Non-pigmented ciliary epithelial cell (primary cell): ENCODE measurements at places on chromosomes 7 and 10.
A peak's percentile ranks its signal among the peaks of the same experiment; 100 is the strongest.

DNA sequence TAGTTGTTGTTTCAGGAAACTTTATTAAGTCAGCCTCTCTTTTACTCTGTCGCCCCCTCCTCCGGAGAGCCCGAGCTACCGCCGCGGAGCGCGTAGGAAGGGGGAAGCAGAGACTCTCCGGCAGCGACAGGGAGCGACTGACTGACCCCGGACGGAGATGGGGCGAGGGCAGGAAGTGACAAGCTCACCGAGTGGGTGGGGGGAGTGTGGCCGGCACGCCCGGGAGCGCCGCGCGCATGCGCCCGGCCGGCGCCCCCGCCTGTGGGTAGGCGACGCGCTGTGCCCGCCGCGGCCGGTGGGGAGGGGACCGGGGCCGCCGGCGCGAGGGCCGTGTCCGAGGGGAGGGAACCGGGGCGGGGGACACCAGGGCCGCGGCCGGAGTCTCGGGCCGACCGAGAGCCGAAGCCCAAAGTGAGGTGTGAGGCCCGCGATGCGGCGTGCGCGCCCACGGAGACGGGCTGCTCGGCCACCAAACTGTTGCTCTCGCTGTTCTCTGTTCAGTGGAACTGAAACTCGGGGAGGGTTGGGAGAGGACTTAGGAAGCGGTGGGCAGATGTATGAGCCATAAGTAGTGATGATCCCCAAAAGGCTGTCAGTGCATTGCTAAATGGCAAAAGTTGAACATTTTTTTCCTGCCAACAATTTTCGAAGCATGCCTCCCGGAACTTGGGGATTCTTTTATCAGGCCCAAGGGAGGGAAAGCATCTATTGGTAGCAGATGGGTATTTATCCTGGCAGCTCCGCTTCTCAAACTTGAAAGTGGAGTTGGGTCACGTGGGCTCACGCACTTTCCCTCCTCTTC, at the start of gene ZNF800:
Gene ZNF800 (minus strand): TSS at position 143 of the 802 bp plus-strand sequence. CDS start 1,151 bp downstream, outside the sequence.
- DNase-seq = no peak

DNA sequence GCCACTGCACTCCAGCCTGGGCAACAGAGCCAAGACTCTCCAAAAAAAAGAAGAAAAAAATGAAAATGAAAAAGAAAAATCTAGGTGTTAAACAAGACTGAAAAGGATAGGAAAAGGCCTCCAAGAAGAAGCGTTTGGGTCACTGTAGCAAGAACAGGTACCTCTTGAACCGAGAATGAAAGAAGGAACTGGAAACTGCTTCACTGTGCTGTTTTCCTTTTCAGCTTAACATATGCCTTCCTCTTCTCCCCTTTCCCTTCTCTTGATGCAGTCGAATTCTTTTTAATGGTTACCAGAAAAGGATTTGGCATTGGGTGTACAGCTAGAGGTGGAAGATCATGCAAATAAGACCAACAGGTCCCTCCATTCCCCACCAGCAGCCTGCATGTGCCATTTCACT, 28.1 kb downstream of the LRRC4 start:
- no peak for DNase-seq

GRCh38 chr7:130935564-130936157, 201.7 kb upstream of the KLF14 start:
- no peak for DNase-seq

DNA sequence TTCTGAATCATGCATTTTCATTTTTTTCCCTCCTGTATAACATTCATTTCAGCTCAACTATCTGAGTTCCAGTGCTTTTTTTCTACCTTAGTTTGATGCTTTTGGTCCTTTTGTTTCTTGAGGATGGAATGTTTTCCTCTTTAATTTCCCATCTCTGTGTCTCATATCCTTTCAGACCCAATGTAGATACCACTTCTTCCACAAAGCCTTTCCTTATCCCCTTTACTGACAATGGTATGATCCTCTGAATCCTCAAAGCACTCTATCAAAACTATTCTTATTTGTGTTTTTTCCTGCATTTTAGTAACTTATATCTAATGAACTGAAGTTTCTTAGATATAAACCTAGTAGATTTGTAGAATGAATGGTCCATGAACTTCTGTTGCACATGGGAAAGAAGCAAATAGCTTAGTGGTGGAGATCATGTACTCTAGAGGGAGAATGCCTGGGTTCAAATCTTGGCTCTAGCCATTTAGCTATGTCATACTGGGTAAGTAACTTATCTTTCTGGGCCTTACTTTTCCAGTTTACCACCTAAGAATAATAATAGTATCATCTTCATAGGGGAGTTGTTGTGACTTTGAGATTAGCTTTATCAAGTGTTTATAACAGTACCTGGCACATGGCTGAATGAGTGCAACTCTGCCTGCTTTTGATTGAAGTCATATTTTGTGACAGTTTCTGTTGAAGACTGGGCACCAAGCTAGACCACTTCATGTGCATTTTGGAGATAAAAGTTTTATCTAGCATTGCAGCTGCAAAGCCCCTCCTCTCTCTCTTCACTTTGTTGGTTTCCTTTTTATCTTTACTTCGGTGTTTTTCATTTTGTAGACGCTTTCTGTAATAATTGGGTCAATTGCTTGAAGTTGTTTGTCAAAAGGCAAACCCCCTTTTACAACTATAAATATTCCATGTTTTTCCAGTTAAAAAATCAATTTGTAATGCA, 18.5 kb downstream of the STAM start:
- no peak for DNase-seq

- DNase-seq = no peak
Measured at GRCh38 chr7:129222064-129222463, 2.8 kb upstream of the AHCYL2 start.

- DNase-seq = no peak
Measured at GRCh38 chr7:36613031-36613614, 111.2 kb downstream of the AOAH start.

DNA sequence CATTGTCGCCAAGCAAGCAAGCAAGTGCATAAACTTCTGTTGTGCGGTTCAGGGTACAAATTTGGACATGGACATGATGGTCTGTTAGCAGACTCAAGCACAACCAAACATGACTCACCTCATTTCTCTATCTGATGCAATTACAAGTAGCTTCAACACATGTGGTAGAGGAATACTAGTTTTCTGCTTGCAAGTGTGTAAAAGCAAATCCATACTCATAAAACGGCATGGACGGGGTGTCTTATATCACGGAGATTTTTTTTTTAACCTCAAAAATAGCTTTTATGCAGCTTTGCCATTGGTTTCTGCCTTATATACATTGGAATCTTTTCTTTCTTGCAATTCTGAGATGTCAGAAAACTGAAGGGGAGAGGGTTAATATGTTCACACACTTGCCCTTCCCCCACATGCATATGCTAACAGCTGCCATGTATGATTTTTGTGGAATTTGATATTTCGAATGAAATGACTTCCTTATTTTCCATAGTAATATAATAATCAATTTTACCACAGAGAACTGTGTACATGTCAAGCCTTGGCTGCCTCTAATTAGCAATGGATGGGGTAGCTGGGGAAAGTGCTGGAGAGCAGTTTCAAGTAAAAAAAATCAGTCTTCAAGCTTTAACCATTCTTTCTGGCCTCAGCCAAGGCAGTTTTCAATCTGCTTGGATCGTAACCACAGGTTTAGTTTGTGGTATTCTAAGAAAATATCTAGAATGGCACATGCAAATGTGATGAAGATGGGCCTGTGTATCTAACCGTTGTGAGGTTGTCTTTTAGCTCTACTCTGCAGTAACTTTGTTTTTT, 106.0 kb upstream of the PDCD4 start:
- DNase-seq = no peak

- no peak for DNase-seq
Measured at GRCh38 chr10:3886191-3886590, 101.2 kb upstream of the KLF6 start.

- peak; percentile 78 for DNase-seq
Measured at GRCh38 chr7:17773289-17773626, 167.0 kb downstream of the SNX13 start.

DNA sequence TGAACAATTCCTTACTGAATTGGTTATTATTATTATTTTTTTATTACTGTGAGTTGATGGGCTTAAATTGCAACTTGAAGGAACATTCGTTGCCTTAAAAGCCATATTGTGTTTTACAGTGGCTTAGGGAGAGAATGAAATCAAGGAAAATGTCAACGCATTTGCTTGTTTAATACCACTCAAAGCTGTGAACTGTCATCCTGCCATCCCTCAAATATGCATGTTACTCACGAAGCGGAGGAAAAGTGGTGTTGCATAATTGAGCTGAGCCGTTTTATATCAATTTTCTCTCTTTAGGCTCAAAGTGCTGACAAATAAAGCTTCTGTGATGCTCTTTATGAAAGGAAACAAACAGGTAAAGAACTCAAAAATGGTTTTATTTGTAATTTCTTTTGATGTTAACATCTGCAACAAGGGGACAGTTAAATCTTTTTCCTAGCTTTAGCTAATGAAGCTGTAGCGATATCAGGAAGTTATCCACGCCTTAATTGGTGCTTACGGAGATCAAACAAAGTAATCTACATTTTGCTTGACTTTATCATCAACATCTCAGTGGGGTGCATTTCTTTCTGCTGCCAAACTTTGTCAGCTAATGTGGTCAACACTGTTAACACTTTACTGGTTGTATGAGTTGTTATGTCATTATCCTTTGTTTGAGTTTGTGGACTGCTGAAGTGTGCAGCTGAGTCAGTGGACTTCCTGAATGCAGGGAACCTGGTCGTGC, 33.1 kb downstream of the GLRX3 start:
- DNase-seq = peak; percentile 22
